ENCODE measurements at places on chromosomes 13 and 19. TPM values are rescaled to one million over a fixed set of nuclear protein-coding genes. Genes with fewer than 3 reads are reported as not detected.

KRTDAP gene
- total RNA-seq, result not detected

RASAL3 gene
- total RNA-seq, result not detected

PROZ gene
- not detected for total RNA-seq

MICOS13 gene
- 68.9 TPM for total RNA-seq

SPRED3 gene
- 3.3 TPM for total RNA-seq

CGB1 gene
- not detected for total RNA-seq

UPK1A gene
- total RNA-seq, result 0.46 TPM

URAD gene
- total RNA-seq, result not detected

STARD13 gene
- 5.2 TPM for total RNA-seq

ZNF443 gene
- 0.95 TPM for total RNA-seq

FGF22 gene
- 0.87 TPM for total RNA-seq

ANKLE1 gene
- 0.43 TPM for total RNA-seq

ZNF28 gene
- 2.0 TPM for total RNA-seq

PCSK4 gene
- 0.41 TPM for total RNA-seq

KIR3DL2 gene
- not detected for total RNA-seq

IRF3 gene
- 69.2 TPM for total RNA-seq

SIGLEC6 gene
- not detected for total RNA-seq

ZNF723 gene
- total RNA-seq, result not detected
